ENCODE measurements at places on chromosomes 2 and 18.

- peak; percentile 14 for DNase-seq
Observed at GRCh38 chr2:96730212-96730611, 9.7 kb downstream of the LMAN2L start.

DNA sequence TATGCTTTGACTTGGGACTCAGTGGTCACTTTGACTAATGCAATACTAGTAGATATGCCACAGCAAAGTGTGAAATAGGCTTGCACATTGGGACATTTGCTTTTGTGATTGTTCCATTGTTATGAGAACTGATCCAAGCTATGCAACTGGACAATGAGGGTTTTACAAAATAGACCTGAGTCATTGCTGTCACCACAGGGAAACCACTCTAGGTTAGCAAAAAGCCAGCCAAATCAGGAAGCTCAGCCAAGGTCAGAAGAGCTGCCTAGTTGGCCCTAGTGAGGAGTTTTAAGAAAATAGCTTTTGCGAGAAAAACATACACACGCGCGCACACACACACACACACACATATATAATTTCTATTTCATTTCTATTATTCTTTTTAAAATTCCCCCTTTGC is 452.4 kb upstream of the CDH7 start:
- no peak for DNase-seq

- DNase-seq = no peak
Observed at GRCh38 chr2:11031876-11032275, 120.1 kb downstream of the KCNF1 start.

DNA sequence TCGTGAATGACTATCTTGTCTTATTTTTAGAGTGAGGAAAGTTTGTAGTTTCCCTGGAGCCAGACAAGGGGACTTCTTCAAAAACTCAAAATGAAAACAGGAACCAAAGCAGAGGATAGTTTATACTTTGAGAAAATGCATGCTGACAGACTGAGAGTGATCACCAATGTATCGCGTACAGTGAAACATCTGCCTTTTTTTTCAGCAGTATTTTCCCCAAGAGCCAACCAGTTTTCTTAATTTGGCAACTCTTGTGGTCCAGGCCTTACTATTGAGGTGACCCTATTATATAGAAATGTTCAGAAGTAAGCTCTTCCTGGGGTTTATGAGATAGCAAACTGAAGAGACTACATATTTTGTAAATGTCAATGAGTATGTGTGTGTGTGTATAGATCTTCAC is 153.7 kb upstream of the VRK2 start:
- no peak for DNase-seq

DNA sequence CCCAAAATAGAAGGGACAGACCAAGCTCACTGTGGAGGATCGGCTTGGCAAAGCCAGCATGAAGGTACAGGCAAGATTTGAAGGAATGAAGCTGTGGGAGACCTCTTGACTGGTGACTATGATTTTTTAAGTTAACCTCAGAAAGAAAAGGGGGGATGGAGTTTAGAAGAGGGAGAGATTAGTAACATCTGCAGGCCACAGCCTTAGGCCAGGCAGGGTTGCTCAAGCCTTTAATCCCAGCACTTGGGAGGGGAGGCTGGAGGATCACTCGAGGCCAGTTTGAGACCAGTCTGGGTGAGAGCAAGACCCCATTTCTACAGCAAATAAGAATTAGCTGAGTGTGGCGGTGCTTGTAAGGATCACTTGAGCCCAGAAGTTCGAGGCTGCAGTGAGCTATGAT is 46.6 kb downstream of the ZNF532 start:
- DNase-seq = no peak

- DNase-seq = no peak
Observed at GRCh38 chr2:109194620-109194937, 65.6 kb downstream of the SH3RF3 start.

DNA sequence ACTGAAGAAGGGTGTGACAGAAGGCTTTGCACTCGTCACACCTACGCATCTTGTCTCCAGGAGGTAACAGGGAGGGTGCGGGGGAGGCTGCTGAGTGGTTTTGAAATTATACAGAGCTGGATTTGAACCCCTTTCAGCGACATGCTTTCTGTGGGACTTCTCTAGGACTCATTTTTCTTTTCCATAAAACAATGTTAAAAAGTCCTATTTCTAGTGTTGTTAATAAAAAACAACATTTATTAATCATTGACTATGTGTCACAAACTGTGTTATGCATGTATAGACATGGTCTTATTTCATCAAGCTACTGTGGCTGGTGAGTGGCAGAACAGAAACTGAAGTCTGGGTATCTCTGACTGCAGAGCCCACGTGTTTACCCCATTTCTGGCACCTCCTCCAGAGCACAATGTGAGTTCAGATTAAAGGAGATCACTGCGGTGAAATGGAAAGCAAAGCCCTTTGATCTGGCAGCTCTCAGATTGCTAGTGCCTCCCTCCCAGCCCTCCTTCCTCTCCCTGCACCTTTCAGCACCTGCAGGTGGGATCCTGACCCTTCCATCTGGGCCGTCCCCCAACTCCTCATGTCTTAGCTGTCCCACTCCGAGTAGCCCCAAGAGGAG is 315.5 kb upstream of the MYT1L start:
- DNase-seq = no peak

GRCh38 chr2:231177156-231178025 is 21.0 kb upstream of the ARMC9 start:
- DNase-seq = no peak

- DNase-seq = no peak
Observed at GRCh38 chr18:60202708-60203107, 169.9 kb downstream of the MC4R start.

- DNase-seq = no peak
Observed at GRCh38 chr18:39675906-39676305, 2110.3 kb upstream of the CELF4 start.

DNA sequence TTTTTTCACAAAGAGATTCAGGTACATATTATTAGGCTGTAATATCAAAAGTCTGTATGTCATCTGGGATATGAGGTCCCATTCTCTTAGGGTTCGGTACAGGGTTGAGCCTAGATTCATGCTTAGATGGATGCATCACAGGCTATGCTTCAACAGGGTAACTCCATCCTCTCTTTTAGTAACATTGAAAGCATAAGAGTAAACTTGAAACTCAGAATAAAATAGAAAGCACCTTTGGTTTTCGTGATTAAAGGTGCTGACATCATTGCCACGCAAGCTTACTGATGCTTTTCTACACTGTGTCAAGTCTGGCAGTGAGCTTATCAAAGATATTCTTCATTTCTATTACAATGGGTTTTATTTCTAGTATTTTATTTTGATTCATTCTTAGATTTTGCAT is 419.1 kb upstream of the DSEL start:
- DNase-seq = no peak

DNA sequence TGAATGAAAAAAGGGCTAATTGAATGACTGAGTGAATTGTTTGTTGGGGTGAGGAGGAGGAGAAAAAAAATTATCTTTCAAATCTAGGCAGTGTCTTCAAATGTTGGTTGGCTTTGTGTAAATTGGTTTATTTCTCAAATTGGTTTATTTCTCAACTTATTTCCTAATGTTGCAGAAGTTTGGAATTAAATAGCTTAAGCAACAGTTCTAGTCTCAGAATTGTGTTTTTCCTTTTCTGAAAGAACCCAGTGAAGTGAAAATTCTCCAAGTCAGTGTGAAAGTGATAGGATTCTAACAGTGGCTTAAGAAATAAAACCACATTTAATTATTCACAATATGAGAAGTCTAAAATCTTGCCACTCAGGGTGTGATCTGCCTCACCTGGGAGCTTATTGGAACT is 54.6 kb upstream of the LYPD6B start:
- DNase-seq = no peak

All from ELR (cell line).